ENCODE measurements at places on chromosomes 4 and X. TPM values are rescaled to one million over a fixed set of nuclear protein-coding genes. Genes with fewer than 3 reads are reported as not detected.

DTHD1 gene
- total RNA-seq, result 0.10 TPM

ZNF630 gene
- 1.7 TPM for total RNA-seq

CFAP299 gene
- not detected for total RNA-seq

GRK4 gene
- 8.5 TPM for total RNA-seq

DNAJB14 gene
- total RNA-seq, result 29.0 TPM

FMR1NB gene
- not detected for total RNA-seq

TRIM61 gene
- total RNA-seq, result 2.7 TPM

Measured in left cardiac atrium (tissue), 4 donors.